Left kidney (tissue), 8 donors: ENCODE measurements at places on chromosomes 2 and 18. TPM values are rescaled to one million over a fixed set of nuclear protein-coding genes. Genes with fewer than 3 reads are reported as not detected.

DNA sequence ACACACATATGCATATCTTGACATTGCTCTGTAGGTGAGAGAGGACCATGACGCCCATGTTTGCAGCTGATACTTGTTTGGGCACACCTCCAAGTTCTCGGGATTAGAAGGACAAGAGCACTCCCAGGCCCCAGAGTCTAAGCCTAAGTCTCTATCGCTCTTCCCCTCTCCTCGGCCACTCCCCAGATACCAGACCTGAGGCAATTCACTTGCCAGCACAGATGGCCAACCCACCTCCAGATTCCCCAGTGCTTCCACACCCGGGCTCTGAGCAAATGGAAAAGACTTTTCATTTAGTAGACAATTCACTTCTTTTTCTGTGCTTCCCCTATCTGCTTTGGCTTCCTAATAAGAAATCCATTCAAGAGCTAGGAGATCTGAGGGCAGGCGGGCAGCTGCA, 32.9 kb downstream of the EHD3 start:
- DNase-seq: no peak

- no peak for DNase-seq
Measured at GRCh38 chr2:190123956-190124355, 61.4 kb upstream of the MSTN start.

DNA sequence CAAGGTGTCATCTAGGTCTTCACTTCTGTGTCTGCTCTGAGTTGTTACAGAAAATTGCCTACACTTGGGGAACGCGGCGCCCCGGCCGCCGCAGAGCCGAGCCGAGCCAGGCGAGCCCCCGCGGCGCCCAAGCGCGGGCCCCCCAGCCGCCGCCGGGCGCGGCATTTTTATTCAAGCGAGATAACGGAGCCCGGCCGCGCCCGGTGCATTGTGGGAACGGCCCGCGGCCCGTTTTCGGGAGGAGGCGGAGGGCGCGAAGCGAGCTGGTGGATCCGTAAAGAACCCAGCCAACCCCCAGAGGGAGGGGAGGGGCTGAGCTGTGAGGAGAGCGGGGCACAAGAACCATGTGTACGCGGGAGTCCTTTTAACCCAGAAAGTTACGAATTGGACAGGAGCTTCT, 191.8 kb downstream of the FTCDNL1 start:
- peak; percentile 53 for DNase-seq

GRCh38 chr2:158011055-158011771, 90.5 kb upstream of the UPP2 start:
- DNase-seq: no peak

GRCh38 chr2:18009891-18010290, 131.4 kb downstream of the KCNS3 start:
- no peak for DNase-seq

DNA sequence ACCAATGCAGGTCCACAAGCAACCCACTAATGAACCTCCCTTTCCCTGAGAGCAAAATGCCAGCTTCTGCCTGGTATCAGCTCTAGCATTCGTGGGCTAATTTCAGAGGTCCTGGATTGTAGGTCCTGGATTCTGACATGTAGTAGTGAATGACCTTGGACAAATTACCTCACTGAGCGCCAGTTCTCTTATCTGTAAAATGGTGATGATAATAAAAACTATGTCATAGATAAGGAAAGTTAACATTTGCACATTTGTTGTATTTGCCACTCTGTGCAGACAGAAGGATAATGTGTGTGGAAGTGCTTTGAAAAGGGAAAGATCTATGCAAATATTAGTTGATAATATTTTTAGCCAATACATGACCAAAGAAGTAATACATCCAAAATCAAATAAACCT, 4.1 kb upstream of the TET3 start:
- DNase-seq: no peak

- DNase-seq: no peak
Measured at GRCh38 chr2:28582595-28582994, 86.7 kb downstream of the PLB1 start.

The DHRS9 gene
- polyA plus RNA-seq: 0.68 TPM

The GNAL gene
- 4.9 TPM for polyA plus RNA-seq

The CYB5A gene
- 258 TPM for polyA plus RNA-seq
